ENCODE measurements at places on chromosomes 6 and 20.

- no peak for DNase-seq
Observed at GRCh38 chr6:126890055-126890454, 228.4 kb upstream of the RSPO3 start.

DNA sequence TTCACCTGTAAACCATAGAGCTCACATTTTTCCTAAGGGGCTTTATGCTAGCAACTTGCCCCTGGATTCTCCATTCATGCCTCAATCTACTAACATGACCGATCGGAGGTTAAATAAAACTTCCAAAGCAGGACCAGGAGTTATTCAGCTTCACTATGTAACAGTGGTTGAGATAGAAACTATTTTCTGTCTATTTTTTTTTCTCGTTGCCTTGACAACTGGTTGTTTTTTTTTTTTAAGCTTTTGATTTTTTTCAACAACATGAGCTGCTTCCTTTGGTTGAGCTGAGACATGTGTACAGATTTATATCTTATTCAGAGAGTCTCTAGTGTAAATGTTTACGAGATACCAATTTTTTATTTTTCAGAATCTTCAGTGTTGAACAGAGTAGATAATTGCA is 85.7 kb downstream of the SHLD1 start:
- DNase-seq, result no peak

- no peak for DNase-seq
Observed at GRCh38 chr6:42970871-42971612, 7.9 kb downstream of the PEX6 start.

DNA sequence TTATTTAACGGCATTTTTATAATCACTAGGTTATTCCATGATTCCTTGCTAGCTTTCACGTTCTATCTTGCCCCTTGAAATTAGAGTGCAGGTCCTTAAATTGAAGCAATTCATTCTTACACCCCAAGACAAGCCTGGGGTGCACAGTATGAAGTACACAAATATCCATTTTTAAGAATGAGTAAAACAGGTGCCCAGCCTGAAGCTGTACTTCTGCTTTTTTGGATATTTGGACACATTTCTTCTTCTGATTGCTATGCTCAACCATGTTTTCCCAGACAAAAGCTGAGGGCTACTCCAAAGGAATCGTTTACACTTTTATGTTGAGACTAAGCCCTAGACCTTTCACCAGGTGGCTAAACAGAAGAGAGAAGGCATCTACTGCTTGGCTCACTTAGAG is 7.9 kb upstream of the TAGAP start:
- DNase-seq, result no peak

DNA sequence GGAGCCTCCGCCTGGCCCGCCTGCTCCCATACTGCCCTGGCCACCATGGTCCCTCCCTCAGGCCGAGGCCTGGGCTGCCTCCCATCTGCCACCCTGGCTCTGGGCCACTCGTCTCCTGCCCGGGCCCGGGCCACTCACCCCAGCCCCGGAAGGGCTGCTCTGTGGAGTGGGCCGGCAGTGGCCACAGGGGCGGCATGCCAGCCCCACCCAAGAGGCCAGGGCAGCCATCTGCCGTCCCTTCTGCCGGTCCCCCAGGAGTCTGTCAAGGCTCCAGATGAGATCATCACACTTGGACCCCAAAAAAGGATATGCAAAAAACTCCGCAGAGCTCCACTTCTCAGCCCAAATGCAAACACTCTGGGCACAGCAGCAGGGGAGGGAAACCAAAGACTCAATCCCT is 23.8 kb upstream of the TLDC2 start:
- DNase-seq, result no peak

- no peak for DNase-seq
Observed at GRCh38 chr6:170296746-170297575, 6.1 kb upstream of the DLL1 start.

DNA sequence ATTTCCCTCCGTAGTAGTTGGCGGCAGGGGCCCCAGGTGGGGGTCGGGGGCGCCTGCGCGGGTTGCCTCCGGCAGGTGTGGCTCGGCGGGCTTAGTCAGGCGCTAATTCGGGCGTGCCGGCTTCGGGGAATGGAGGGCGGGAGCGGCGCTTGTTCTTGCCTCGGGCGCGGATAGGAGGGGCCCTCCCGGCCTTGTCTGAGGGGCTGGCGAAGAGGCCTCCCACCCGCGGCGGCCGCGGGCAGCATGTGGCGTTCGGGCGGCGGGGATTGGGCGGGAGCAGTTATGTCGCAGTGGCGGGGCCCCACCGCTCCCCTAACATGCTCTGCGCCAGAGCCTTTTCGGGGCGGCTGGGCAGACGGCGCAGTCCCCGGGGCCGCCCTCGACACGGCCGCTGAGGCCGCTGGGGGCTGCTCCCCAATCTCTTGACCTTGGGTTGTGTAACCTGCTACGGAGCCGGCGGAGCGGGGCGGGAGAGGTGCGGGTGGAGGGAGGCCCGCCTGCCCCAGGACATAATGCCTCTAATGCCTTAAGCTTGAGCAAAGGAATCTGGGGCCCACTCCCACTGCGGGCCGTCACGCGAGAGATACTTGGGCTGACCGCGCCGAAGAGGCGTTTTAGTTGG is 1.1 kb downstream of the AMD1 start:
- DNase-seq, result peak; percentile 63

DNA sequence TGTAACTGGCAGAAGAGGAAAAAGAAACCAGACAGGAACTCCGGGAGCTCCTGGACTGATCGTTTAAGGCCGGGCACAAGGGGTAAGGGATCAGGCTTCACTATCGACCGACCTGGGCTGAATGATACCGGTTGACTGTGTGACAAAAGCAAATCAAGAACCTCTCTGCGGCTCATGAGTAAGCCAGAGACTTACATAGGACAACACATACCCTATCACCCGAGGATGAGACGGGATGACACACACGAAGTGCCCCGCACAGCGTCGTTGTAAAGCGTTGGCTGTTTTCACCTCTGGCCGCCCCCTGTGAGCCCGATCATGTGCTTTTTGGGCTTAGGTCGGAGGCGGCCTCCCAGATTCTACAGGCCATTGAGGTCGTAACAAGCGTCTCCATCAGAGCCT is 695 bp upstream of the TGIF2 start:
- DNase-seq, result peak; percentile 75

GRCh38 chr6:153790876-153791473 is 248.1 kb upstream of the OPRM1 start:
- no peak for DNase-seq

DNA sequence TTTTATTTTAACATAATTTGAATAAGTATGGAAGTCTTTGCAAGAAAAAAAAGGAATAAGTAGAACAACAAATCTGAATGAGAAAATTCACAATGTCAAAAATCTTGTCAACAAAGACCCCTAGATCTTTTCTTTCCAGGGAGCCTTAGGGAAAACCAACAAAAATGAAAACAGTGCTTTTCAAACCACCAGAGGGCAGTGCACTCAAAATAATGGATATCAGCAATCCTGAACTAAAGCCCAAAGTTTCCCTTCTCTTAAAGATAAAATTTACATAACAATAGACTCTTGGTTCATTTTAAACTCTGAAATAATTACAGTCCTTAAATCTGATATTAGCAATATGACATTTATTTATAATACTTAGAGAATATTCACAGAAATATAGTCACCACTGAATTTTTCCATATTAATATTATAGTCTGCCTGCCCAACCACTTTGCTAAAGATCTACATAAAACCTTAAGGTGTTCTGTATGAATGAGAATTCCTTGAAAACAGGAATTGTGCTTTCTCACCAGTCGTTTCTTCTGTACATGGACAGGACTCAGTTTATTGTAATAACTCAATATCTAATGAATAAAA is 105.3 kb upstream of the BMP5 start:
- DNase-seq, result no peak

- DNase-seq, result no peak
Observed at GRCh38 chr6:73169633-73170032, 55.7 kb downstream of the KHDC1L start.

- DNase-seq, result no peak
Observed at GRCh38 chr6:73030257-73030656, 195.0 kb downstream of the KHDC1L start.

DNA sequence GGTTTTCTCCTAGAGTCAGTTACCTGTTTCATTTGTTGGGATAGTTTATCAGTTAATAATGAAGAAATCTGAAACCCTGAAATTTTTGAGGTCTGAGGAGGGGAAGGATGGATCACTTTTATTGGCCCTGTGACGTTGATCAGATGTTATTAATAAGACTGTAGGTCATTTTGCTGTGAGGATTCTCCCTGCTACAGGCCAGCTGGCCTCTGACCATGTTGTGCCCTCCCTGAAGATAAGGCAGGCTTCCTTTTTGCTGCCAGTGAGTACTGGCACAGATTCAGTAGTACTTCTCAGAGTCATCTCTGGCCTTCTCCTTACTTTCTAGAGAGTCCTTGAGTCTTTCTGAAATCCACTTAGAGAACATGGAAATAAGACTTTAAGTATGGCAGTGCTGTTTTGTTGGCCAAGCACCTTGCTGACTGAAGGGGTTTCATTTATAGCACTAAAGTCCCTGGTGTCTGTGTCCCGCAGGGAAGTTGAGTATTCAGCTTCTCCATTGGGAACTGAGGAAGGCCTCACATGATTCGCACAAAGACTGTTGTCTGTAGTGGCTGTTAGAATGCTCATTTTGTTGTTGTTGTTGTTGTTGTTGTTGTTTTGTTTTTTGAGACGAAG is 202.6 kb downstream of the DTNBP1 start:
- DNase-seq, result no peak

DNA sequence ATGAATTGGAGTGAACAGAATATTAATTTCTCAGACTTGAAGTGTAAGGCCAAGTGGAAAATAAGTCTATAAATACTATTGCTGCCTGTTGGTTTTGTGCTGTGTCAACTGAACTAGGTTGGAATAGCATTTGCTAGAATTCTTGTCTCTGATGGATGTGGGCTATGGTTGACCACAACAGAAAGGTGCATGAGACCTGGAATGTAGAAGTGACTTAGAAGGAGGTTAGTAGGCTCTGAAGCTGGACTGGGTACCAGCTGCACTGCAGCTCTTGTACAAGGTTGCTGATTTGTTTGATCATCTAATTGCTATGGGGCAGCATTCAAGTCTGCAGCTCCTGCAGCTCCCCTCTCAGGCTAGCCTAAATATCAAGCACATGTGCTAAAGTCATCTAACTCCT is 479.0 kb upstream of the NRSN1 start:
- DNase-seq, result no peak

Data from activated CD4-positive, alpha-beta T cell treated with anti-CD3 and anti-CD28 coated beads for 4 hours (primary cell).